ENCODE measurements at places on chromosomes 4 and X. TPM values are rescaled to one million over a fixed set of nuclear protein-coding genes. Genes with fewer than 3 reads are reported as not detected.

The ADAMTS3 gene
- 0.14 TPM for total RNA-seq

DNA sequence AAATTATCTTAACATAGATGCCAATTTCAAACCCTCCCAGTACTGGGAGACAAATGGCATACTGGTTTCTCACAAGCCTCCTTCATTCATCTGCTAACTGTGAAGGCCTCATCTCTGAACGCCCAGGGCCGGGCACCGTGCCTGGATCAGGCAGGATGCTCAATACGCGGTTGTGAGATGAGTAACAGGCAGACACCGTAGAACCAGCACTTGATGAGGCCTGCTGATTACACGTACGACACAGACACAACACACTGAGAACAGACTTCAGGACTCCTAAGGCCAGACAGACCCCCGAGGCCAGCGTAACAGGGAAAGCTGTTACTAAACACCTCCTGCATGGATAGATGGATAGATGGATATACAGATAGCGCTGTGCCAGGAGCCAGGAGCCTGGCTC is 154.6 kb downstream of the AFAP1 start:
- H3K4me3 ChIP-seq: no peak overlapping the region
- peaks cover 33% of the 10 kb centered on the region for H3K4me1 ChIP-seq
- no peaks in the 10 kb centered on the region for H3K27me3 ChIP-seq
- DNase-seq: no peak
- no peak overlapping the region for H3K27ac ChIP-seq

DNA sequence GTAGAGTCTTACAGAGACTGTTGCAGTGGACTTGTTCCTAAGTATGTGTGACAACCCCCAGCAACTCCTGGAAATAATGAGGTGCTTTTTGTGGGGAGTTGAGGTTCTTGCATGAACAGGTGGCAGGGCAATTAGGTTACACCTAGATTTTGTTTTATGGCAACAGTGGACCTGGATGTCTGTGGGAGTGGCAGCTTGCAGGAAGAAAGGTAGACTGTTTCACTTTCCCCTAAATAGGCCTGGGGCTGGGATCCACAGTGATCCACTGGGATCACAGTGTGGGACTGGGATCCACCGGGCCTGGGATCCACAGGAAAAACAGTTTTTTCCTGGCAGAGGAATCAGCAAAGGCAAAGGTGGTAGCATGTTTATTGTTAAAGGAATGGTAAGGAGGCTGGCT is 18.3 kb upstream of the USP9X start:
- no peaks in the 10 kb centered on the region for H3K36me3 ChIP-seq
- no peak for DNase-seq
- no peaks in the 10 kb centered on the region for H3K27me3 ChIP-seq
- no peak overlapping the region for H3K27ac ChIP-seq
- H3K4me1 ChIP-seq: no peaks in the 10 kb centered on the region

- no peak overlapping the region for H3K4me3 ChIP-seq
- no peaks in the 10 kb centered on the region for H3K27me3 ChIP-seq
- no peak for DNase-seq
- peaks cover 28% of the 10 kb centered on the region for H3K4me1 ChIP-seq
- no peaks in the 10 kb centered on the region for H3K36me3 ChIP-seq
Observed at GRCh38 chr4:6799091-6799490, 16.6 kb downstream of the KIAA0232 start.

GRCh38 chrX:56025872-56026571 is 206.1 kb upstream of the KLF8 start:
- no peaks in the 10 kb centered on the region for H3K36me3 ChIP-seq
- no peaks in the 10 kb centered on the region for H3K4me1 ChIP-seq
- no peak for DNase-seq
- H3K4me3 ChIP-seq: no peak overlapping the region
- no peaks in the 10 kb centered on the region for H3K27me3 ChIP-seq

Data from transverse colon (tissue), 4 donors.